ENCODE measurements at places on chromosomes 6 and 20.

- DNase-seq: no peak
Observed at GRCh38 chr6:90714319-90714718, 127.4 kb upstream of the MAP3K7 start.

GRCh38 chr20:54227751-54228150 lies 19.9 kb downstream of the PFDN4 start:
- no peak for DNase-seq

GRCh38 chr20:9974324-9974723 lies 60.5 kb upstream of the ANKEF1 start:
- DNase-seq: no peak

- no peak for DNase-seq
Observed at GRCh38 chr20:10523443-10523842, 88.3 kb downstream of the SLX4IP start.

GRCh38 chr6:95551678-95552324 lies 25.5 kb upstream of the MANEA start:
- no peak for DNase-seq

GRCh38 chr20:36344517-36345132 lies 38.5 kb downstream of the DLGAP4 start:
- DNase-seq: no peak

GRCh38 chr6:77123527-77123926 lies 339.8 kb downstream of the HTR1B start:
- DNase-seq: no peak

DNA sequence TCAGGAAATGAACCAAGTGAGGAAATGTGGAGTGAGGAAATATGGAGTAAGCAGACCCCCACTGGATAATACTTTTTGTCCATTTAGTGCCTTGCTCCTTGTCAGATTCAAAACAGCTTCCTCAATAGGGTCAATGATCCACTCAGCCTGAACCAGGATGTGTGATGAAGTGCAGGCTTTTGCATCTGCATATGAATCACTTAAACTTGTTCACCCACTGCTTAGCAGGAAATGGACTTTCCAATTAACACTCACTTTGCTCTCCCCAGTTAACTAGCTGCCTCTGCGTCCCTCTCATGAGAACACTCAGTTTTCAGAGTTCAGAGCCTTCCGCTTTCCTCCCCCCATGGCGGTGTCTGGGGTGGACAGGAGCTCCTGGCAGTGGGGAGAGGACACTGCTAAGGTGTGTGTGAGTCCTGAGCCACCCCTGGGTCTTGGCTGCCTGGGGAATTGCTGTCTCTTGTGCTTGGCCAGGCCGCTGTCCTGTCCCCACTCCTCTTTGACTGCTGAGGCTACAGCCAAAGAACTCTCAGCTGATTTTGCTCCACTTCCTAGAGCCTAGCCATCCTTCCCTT lies 621.8 kb downstream of the CDH26 start:
- DNase-seq: no peak

- no peak for DNase-seq
Observed at GRCh38 chr20:9742821-9743220, 96.1 kb downstream of the PAK5 start.

- DNase-seq: no peak
Observed at GRCh38 chr20:16368645-16369292, 204.5 kb downstream of the KIF16B start.

DNA sequence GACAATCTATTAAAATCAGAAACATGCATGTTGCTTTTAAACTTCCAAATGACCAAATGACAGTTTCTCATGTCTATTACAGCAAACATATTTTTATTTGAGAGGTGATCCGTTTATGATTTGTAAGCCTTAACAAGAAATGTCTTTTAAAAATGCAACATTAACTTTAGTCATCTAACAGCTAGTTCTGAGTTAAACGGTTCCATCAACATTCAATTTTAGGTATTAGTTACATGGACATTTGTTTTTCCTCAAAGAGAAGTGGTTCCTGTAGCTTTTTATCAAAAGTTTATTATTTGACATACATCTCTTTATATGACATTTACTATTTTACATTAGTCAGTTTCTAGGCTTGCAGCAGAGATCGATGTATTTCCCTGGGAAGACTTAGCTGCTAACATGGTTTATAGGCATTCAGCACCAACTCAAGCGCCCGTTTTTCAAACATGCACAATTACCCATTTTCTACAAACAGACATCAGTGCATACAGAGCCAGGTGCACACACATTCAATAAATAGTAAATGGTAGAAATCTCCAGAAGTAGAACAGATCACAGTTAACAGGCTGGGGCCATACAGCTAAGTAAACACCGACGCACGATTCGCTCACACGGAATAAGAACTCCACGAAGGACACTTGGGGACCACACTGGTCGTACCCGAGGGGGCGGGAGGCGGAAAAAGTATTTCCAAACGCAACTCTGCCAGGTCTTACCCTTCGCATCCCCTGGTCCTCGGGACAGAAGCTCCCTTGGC lies 882 bp downstream of the CNR1 start:
- no peak for DNase-seq

DNA sequence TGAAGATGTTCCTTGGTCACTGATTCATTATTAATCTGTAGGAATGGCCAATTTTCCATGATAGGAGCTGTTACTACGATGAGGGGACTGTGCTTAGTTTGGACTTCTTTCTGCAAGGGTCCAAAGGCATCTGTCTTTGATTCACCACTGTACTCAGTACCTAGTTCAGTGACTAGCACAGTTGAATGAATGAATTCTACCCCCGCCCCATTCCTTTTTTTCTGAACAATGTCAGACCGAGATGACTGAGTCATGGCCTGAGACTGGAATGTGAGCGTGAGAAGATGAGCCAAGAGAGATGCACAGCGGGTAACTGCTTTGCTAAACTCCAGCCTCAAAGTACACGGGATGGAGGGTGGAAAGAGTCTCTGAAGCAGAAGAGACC lies 419 bp upstream of the SNHG17 start:
- DNase-seq: no peak

GRCh38 chr20:43565758-43566104 lies 6.9 kb downstream of the SGK2 start:
- no peak for DNase-seq

- no peak for DNase-seq
Observed at GRCh38 chr6:2899596-2899995, 3.5 kb downstream of the SERPINB9 start.

- DNase-seq: no peak
Observed at GRCh38 chr6:63744810-63745209, 109.2 kb downstream of the PHF3 start.

- no peak for DNase-seq
Observed at GRCh38 chr20:11716239-11716944, 201.3 kb upstream of the BTBD3 start.

DNA sequence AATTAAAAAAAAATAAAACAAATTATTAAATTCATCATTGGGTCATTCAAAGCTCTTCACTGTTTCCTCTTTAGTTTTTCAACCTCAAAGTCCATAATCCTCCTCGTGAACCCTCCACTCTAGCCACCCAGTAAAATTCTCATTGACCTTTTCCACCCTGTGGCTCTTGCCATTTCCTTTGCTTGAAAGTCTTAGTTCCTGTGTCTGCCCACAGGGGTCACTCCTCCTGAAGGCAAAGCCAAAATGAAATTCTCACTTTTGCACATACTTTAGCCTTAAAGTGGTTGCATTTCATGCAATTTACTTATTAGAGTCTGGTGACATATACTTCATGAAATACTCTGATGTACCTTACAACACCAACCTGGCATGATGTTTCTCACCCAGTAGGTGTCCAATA lies 263.7 kb downstream of the BMP2 start:
- DNase-seq: no peak

DNA sequence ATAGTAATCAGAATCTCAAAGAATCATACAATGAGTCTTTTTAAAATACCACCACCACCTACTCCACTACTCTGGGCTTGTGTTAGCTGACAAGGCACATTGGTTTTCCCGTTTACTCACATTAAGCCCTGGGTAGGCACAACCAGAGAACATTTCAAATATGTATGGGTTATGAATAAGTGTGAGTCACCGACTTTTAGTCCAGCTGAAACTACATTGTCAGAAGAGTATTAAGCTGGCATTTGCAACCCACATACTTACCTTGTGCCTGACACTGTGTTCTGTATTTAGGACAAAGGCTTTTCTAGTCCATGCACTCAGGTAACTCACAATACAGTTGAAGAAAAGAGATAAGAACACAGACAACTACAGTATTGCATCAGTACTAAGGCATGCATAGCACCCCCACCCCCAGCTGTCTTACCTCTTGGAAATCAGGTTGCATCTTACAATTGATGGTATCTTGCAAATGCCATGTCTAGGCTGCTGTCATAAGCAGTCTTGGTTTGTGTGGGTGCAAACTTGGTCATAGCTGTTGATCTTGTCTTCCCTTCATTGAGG lies 40.3 kb upstream of the AHI1 start:
- DNase-seq: no peak

GRCh38 chr20:45810191-45810970 lies 2.1 kb upstream of the UBE2C start:
- DNase-seq: no peak

DNA sequence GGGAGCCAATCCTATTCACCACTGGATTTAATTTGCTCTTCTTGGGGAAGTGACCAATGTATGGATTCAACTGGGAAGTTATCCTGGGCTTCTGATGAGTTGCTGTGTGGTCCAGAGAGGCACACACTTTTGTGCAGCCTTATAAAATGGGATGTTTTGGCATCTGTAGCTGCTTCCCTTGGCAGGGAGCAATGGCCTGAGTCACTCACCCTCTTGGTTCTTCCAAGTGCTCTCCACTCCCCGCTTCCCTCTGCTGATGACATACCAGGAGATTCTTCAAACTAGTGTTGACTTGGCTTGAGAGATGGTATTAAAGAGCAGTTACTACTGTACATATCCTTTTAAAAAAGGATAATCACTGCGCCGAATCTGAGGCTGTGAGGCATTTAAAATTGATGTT lies 105.8 kb downstream of the JARID2 start:
- DNase-seq: no peak

GRCh38 chr6:137815692-137816091 lies 51.4 kb upstream of the TNFAIP3 start:
- no peak for DNase-seq

- DNase-seq: no peak
Observed at GRCh38 chr20:61316346-61316745, 64.3 kb downstream of the CDH4 start.

DNA sequence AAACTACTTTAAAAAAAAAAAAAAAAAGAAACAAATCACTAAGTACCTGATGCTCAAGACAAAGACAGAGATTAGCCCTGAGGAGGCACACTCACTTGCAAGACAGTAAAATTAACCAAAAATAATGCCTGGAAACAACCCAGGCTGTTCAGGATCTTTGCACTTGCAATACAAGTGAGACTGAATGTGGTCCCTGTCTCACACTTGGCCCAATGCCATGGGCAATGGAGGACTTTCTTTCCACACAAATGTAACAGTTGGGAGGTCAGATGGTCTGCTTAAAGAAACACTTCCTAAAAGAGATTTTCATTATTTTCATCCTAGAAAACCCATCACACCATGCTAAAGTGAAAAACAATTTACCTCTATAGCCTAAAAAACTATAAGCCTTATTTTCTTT lies 16.2 kb downstream of the STAU1 start:
- no peak for DNase-seq

- DNase-seq: no peak
Observed at GRCh38 chr6:167995731-167996151, 1.7 kb upstream of the KIF25 start.

DNA sequence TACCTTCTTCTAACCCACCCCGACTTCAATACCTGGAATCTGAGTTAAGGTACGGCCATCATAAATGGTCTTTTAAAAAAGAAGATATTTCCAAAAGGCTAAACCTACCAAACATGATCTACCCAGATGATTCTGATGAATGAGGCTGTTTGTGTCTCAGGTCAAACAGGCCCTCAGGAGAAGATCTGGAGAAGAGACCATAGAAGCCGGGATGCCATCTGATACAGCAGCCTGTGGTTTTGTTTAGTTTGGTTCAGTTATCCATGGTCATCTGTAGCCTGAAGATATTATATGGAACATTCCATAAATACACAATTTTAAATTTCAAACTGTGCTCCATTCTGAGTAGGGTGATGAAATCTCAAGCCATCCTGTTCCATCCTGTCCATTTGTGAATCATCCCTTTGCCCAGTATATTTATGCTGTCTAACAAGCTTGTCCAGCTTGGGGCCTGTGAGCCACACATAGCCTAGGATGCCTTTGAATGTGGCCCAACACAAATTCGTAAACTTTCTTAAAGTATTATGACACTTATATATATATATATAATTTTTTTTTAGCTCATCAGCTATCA lies 4.0 kb upstream of the CAP2 start:
- no peak for DNase-seq

DNA sequence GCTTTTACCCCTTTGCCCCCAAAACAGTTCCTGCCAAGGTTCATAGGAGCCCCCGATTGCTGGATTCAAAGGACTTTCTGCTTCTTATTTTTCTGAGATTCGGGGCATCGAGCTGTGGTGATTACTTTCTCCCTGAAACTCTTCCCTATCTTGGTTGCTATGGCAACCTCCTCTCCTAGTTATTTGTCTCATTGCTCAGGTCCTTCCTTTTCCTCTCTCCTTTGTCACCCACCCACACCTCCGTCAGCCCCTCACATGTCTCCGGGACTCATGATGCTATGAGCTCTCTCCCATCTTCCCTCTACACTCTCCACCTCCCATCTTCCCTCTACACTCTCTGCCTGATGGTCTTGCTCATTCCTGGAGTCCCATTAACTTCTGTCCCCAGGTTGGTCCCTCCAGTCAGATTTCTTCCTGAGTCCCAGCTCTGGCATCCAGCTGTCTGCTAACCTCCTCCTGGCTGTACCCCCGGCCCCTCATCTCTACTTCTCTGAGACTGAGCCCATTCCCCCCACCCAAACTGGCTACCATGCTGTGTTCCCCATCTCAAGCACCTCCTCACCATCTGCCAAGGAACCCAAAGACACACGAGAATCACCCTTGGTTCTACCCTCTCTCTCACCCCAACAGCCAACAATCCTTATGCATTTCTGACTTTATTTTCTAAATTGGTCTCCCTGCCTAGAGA lies 30.2 kb upstream of the NNAT start:
- no peak for DNase-seq

DNA sequence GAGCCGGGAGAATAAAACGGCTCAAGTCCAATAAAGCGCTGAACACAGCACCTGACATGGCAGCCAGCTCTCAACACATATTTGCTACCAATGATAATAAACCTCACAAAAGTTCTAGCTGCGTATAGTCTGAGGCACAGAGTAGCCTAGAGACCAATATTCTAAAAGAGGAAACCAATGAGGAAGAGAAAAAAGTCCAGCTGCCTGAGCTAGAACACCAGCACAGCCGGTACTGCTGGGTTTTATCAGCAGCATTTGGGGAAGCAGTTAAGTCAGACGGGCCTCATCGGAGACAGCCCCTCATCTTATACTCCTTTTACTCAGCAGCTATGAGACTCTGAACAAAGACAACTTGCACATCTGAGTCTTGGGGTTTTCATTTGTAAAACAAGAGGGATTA lies 2.4 kb upstream of the RTF2 start:
- DNase-seq: no peak

- no peak for DNase-seq
Observed at GRCh38 chr6:106094964-106095335, 8.8 kb downstream of the PRDM1 start.

DNA sequence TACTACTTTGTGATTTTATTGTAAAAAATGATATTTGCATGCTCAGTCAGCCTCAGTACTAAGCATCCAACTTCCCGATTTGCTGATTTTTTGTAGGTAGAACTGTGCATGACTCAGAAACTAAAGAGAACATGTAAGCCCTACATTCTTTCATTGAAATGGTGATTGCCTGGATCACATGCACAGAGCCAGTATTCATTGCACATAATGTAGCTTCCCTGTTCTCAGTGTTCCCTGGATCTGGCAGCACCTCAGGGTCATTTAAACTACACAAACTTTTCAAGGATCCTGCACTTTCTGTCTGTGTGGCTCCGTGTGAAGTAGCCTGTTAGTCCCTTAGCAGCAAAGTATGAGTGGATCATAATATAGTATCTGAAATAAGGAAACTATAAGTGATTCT lies 422.9 kb upstream of the AGPAT4 start:
- no peak for DNase-seq
